ENCODE measurements at places on chromosomes 2 and 18.

GRCh38 chr2:64857581-64858471, 131.4 kb upstream of the SLC1A4 start:
- DNase-seq = no peak

DNA sequence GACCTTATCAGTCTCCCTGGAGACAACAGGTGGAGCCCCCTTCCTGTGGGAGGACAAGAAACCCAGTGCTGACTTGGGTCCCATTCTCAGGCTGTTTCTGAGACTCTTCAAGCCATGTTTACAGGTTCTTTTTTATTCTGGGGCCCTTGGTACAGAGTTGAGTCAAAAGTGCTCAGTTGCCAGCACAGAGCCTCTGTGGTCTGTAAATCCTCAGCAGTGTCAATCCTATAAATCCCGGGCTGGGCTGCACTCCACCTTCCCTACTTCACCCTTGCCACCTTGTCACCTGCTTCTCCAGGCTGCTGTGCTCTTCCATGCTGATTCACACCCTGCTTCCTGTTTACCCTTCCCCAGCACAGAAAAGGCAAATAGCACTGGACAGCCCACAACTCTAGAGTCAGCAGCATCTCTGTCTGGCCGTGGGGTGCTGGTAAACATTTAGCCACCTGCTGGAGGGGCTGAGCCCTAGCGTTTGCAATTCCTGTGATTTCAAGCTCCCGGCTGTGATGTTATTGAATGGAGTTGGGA, 74.7 kb downstream of the TNFRSF11A start:
- no peak for DNase-seq

DNA sequence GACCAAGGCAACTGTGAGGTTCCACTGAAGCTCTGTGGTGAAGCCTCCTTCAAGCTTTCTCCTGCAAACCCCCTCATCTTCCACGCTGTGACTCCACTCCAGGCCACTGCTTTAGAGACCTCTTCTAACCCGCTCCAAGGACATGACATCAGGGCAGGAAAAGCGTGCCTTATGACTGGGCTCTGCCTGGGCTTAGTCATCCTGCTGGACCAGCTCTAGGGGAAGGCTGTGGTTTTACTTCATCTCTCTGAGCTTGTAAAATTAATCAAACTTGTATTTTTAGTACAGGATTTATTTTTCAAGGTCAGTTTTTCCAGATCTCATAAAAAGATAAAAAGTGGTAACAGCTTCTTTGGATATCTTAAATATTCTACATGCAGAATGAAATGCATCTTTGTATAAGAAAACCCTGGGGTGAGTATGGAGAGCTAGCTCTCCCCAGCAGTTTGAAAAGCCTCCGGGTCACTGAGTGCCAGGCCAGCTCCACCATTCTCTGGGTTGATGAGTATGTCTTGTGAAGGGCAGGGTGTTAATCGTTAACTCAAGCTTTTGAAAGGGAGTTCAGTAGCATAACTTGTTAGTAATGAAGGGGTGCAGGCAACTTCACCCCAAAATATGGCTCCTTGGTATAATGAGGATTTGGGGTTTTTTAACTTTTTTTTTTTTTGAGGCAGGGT, 33.1 kb upstream of the YPEL5 start:
- no peak for DNase-seq

DNA sequence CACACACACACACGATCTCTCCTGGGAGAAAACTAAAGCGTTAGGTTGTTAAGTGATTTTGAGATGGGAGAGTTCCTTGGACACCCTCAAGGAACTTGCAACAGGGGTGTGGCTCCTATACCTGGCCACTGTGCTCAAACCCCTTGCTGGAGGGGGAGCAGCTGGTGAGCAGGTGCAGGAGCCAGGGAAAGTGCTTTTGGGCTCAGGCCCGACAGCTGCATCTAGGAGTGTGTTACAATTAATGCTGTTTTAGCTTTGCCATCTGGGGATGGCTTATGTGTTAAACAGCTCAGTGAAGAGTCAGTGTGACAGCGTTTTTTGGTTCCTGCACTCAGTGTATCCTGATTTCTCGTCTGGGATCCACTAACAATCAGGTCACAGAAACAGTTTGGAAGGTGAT, 510.8 kb downstream of the TRIB2 start:
- DNase-seq = peak; percentile 83

DNA sequence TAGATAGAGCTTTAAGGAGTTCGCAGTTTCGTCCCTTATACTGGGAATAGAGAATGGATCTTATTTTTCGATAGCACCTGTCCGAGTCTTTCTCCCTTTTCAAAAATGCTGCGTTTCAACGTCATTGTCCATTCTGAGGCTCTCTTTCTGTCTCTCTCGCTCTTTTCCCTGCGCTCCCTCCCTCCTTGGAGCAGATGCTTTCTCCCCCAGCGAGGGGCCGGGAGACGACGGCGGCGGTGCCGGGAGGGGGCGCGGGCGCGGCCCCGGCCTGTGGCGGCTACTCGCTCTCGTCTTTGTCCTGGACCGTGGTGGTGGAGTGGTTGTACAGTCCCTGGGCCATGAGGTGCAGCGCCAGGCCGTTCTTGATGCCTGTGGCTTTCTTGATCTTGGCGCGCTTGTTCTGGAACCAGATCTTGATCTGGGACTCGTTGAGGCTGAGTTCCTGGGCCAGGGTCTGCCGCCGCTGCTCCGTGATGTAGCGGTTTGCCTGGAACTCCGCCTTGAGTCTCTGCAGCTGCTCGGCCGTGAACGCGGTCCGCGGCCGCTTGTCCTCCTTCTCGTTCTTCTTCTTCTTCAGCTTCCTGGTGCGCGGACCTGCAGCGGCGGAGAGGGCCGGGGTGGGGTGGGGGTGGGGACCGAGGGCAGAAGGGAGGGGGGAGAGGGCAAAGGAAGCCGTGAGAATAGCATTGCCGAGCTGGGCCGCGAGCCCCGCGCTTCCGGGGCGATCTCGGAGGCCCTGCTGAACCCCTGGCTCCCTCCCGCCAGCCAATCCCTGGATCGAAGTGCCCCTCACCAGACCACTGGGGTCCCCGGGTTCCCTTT, 4.6 kb downstream of the EN1 start:
- DNase-seq = no peak

- no peak for DNase-seq
Observed at GRCh38 chr2:20478961-20479360, 32.1 kb downstream of the RHOB start.

GRCh38 chr2:107064750-107065149, 178.8 kb upstream of the ST6GAL2 start:
- no peak for DNase-seq

- no peak for DNase-seq
Observed at GRCh38 chr2:2123238-2123637, 207.8 kb downstream of the MYT1L start.

- DNase-seq = no peak
Observed at GRCh38 chr2:151157000-151157735, 104.5 kb downstream of the RBM43 start.

GRCh38 chr2:109486711-109487535, 126.8 kb downstream of the SEPTIN10 start:
- DNase-seq = no peak

DNA sequence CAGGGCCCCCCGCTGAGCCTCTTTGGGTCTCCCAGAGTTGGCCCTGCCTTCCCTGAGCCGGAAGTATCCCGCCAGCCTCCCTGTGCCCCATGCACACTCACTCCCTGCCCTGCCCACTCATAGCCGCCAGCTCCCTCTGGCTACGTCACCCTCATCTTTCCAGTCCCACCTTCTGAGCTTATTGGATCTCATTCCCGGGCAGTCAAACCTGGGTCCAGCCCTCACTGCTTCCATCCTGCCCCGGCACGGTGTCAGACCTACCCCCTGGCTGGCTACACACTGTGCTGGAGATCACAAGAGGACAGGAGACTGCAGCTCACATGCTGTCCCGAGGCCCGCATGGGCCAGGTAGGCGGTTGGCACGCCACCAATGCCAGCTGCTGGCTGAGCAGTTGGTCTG, 147.2 kb downstream of the ASB1 start:
- no peak for DNase-seq

DNA sequence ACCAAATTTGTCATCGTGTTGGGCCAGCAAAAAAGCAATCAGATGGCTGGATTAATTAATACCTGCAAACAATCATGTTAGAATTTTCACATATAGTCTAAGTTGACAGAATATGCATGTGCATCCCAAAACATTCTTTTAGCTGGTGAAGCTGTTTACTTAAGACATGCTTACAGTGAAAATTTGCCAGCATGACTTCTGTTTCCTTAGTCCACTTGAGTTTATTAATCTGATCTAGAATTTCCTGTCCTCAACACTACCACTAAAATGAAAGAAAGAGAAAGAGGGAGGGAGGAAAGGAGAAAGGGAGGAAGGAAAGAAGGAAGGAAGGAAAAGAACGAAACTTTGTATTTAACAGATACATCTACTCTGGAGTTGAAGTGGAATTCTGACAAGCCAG, 2109.9 kb upstream of the PIK3C3 start:
- no peak for DNase-seq

- no peak for DNase-seq
Observed at GRCh38 chr2:25250331-25251070, 82.1 kb upstream of the POMC start.

- DNase-seq = peak; percentile 77
Observed at GRCh38 chr2:47345590-47345924, 57.4 kb upstream of the MSH2 start.

DNA sequence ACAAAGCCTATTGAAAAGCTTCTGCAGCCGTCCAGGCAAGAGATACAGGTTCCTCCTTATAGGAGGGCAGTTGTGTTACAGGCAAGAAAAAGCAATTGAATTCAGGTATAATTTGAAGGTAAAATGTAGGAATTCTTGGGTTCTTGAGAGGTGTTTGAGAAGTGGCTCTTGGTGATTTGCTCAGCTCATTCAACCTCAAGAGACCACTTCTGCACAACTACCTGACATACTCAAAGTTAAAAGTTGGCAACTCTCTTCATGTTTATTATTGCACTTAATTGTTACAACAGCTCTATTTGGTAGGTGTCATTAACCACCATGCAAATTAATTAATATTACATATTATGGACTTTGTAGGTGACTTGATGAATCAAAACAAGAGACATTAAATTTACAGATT, 753.2 kb downstream of the ADCYAP1 start:
- no peak for DNase-seq

DNA sequence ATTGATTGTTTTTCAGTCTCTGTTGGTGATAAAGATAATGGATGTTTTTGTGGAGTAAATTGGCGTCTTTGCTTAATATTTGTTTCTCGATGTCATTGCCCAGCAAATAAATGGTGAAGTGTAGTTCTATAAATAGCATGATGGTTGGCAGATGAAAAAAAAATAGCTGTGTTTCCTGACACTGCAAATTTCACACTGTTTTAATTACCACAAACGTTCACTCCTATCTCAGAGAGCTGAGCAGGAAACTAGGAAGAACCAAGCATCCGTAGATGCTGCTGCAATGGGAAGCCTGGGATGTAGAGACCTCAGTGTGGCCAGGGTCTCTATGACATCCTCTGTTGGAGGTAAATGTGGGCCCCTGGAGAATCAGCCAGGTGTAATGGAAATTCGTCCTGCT, 183.2 kb downstream of the CYRIA start:
- DNase-seq = no peak

GRCh38 chr2:135230150-135230549, 178.1 kb downstream of the RAB3GAP1 start:
- no peak for DNase-seq

DNA sequence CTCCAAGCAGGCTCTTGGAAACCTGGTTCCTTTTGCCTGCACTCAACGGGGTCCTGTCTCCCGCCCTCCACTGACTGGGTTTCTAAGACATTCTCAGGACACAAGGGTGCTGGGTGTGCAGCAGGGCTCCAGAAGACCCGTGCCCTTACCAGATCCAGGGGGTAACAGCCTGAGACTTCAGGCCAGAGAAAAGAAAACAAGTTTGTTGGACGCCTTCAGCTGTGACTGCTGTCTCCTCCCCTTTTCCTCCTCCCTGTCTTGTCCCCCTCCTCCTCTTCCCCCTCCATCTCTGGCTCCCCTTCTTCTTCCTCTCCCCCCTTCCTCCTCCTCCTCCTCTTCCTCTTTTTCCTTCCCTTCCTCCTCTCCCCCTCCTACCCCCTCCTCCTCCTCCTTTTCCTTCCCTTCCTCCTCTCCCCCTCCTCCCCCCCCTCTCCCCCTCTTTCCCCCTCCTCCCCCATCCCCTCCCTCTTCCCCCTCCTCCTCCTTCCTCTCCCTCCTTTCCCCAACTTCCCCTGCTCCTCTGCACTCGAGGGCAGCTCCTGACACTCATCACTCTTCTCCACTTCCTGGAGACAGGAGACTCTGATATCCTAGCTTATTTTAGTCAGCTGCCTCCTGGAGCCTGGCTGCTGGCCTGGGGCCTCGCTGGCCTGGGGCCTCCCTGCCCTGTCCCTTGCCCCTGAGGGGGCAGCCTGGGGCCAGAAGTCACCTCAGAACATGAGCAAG, 12.4 kb downstream of the ADRA2B start:
- DNase-seq = no peak

DNA sequence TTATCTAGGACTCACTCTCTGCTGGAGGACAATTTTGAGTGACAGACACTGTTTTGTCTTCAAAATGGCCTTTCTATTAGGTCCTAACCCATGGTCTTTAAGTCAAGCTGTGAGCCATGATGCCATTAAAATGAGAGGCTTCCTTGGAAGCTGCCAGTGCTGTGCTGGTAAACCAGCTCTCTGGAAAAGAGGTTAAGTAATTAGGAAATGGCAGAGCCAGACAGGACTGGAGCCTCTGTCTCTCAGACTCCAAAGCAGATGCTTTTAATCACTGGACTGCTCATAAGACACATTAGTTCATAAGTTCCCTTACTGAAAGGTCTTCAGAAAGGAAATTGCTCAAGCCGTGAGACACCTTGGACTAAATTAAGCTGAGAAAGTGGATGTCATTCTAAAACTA, 25.8 kb upstream of the LHCGR start:
- no peak for DNase-seq

DNA sequence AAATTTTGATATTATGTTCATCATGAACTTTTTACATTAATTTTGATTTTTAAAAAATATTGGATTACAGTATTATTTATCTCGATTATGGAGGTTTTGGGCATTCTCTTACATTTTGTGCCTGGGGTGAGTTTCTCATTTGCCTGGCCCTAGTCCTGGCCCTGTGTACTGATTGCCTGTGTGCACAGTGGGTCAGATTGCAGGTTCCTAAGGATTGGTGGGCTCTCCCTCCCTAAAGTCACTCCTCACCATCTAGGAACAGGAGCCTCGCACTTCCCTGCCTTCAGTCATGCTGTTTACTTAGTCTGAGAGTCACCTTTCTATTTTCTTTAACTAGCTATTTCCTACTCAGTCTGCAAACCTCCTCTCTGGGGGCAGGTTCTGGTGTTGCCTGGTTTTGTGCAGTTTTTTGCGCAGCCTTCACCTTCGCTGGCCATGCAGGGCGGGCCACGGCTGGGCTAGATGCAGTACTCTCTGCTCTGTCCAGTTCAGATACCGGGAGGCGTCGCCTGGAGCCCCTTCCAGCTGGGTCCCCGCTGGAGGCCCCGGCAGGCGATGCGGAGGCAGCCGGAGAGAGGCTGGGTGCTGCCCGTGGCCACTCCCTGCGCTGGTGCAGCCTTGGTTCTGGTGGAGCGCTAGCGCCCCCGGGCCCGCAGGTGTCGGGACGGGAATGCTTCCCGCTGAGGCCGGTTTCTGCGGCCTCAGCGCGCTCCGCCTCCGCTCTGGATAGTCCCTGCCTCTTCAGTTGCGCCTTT, 23.3 kb upstream of the MC5R start:
- DNase-seq = peak; percentile 25

Measured in NCI-H2171 (cell line).